ENCODE measurements at places on chromosomes 3 and 15.

- DNase-seq = no peak
These were observed 175.6 kb downstream of the GREM1 start for GRCh38 chr15:32893421-32893820.

- no peak for DNase-seq
These were observed 150.0 kb downstream of the MEIS2 start for GRCh38 chr15:36950371-36950770.

GRCh38 chr3:147572970-147573340 lies 163.8 kb downstream of the ZIC1 start:
- DNase-seq = no peak

DNA sequence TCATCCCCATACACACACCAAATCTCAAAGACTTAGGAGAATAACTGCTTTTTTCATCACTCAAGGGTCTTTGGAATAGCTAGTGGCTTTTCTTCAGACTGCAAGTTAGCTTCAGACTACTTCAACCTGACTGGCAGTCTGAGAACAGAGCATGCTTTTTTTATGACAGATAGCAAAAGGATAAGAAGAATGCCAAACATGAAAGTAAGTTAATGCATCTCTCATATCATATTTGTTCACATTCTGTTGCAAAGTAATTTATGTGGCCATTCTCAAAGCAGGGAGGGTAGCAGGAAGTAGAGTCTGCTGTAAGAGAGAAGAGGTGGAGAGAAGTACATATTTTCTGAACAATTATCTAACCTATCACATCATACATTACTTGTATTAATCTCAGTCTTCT lies 544.4 kb downstream of the ZPLD1 start:
- no peak for DNase-seq

DNA sequence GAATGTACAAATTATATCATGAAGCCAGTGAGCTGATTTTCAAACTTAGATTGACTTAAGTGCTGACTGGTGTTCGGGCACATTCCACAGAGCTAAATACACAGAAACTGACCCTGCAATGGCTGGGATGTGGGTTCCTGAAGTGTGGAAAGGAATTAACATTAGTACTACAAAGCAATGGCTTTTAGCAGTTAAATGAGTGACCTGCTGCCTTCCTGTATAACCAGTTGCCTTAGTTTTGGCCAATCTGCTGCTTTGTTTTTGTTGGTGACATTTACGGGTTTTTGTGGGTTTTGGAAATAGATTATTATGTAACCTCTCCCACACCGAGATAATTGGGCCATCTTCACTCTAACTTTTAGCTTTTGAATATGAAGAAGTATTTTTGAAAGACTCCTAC lies 2.4 kb upstream of the SKIC8 start:
- DNase-seq = no peak

DNA sequence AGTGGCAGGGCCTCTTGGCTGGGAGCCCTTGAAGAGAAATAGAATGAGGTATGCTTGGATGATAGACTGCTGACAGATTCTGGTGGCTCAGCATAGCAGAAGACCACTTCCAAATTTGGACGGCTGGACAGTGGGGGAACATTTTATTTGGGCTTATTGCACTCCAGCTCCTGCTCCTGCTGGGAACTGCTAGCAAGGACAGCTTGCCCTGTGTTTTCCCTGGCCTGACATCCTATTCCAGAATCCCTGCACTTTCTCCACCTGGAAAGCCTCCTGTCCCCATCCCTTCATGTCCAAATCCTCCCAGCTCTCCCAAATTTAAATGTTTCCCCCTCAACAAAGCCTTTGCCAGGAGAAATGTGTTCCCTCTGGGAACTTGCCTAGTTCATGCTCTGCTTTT lies 9.8 kb upstream of the COLQ start:
- DNase-seq = no peak

GRCh38 chr3:187799942-187800641 lies 54.8 kb upstream of the BCL6 start:
- no peak for DNase-seq

GRCh38 chr3:112056451-112056929 lies 22.0 kb downstream of the TMPRSS7 start:
- peak; percentile 25 for DNase-seq

DNA sequence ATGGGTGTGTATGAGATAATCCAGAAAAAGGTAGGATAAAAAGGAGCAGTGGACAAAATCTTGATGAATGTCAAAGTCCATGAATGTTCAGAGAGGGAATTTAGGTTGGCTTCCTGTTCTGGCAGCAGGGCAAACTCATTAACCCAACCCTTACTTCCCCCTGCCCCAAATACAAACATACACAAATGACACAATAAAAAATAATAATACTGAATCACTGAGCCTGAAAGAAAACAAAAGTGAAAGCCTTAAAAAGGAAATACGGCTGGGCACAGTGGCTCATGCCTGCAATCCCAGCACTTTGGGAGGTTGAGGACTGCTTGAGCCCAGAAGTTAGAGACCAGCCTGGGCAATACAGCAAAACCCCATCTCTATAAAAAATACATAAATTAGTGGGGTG lies 62.9 kb downstream of the GPR176 start:
- DNase-seq = no peak

GRCh38 chr3:58206406-58207011 lies 4.3 kb downstream of the DNASE1L3 start:
- DNase-seq = no peak

DNA sequence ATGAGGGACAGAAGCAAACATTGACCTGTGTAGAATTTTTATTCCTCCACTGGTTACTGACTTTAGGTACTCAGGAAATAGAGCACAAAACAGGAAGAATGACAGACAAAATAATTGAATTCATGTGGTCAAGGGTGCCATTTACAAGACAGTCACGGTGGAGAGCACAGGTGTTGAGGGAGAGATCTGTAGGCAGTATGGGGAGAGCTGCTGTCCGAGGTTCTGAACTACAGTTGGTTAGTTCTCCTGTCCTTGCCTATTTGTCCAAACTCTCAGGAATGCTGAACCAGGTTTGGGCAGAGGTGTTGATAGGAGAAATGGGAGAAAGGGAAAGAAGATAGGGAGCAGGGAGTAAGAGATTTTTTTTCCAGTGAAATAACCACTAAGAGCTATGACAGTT lies 178.5 kb upstream of the ZBTB20 start:
- no peak for DNase-seq

DNA sequence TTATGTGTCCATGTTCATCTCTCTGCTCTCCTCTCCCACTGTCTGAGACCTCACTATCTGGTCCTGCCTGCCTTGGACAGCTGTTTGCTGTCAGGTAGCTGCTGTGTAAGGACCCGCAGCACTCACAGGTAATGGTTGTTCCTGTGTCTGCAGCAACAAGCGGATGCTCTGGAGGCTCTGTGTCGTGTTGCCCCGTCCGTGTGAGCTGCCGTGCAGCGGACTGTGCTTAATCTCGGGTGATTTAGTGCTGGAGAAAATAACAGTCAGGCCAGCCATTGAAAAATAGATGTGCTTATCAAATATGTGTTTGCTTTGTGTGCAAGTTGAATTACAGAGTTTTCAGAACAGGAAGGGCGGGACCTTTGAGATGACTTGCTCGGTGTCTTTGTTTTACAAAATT lies 121.4 kb downstream of the GABRG3 start:
- no peak for DNase-seq

GRCh38 chr3:182793663-182794454 lies 555 bp downstream of the ATP11B start:
- DNase-seq = no peak

DNA sequence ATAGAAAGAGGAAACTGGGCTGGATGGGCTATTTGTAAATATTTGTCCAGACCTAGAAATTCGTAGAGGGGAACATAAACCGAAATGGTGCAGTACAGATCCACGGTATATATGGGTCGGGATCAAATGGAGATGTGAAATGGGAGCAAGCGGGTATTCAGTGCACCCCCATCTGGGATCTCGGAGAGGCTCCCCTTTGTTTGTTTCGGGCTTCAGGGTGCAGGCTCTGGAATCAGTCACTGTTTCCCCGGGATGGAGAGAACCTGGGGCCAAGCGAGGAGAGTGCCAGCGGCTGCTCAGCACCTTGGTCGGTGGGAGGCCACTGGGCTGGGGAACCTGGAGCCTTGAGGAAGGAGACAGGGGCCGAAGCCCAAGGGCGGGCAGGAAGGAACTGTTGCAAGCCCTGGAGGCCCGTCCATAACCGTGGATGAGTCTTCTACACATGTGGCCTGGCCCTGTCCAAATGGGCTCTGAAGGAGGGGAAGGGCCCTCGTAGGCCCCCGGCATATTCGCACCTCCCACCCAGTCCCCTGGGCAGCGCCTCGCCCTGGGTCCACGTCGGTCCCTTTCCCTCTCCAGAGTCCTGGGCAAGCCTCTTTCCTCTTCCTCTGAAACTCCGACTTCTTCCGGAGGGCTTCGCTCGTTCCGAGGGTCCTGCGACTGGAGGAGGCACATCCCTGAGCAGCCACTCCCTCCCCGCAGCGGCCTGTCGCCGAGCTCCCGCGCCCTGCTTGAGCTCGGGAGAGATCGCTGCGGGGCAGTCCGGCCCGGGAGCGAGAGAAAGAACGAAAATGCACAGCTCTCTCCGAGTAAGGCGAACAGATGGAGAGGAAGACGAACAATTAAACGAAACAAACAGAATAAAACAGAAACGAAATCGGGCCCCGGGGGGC lies 3.0 kb downstream of the ISL2 start:
- DNase-seq = no peak

DNA sequence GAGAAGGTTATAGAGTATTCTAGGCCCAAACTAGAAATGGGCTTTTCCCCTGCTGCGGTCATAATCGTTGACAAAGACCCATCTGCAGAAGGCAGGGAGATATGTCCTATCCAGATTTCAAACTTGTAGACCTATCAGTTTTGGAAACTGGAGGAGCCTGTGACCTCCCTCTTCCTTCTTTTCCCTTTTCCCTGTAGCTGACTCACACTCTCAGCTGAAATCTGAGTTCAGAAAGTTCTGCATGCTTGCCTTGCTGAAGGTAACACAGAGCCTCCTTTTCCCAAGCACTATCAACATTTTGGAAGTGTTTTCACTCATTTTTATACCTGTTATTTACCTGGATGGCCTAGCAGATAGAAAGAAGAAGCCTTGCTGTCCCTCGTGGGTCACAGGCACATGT lies 59.1 kb upstream of the PSMD6 start:
- no peak for DNase-seq

DNA sequence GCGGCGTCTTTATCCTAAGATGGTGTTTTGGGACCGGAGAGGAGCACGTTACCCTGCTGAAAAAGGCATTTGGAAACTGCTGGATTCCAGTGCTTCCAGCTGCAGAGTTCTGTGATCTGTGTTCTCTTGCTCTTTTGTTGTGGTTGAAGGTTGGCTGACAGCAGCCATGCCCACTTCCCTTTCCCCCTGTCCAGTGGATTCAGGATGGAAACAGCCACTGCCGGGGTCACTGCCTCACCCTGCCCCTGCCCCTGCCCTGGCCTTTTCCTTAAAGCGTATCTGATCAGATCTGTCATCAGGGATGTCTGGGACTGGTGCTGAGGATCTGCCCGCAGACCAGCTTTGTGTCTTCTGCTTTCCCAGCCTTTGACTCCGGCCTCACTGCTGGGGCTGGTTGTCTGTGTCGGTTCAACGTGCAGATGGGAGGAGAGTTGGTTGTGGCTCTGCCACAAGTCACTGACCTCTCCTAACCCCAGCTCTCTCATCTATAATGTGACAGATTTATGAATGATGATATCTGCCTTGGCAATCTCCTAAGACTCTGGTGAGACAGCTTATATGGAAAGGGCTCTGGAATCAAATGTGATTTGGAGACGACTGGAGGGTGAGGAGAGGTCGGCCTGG lies 219.4 kb upstream of the BHLHE40 start:
- DNase-seq = no peak

DNA sequence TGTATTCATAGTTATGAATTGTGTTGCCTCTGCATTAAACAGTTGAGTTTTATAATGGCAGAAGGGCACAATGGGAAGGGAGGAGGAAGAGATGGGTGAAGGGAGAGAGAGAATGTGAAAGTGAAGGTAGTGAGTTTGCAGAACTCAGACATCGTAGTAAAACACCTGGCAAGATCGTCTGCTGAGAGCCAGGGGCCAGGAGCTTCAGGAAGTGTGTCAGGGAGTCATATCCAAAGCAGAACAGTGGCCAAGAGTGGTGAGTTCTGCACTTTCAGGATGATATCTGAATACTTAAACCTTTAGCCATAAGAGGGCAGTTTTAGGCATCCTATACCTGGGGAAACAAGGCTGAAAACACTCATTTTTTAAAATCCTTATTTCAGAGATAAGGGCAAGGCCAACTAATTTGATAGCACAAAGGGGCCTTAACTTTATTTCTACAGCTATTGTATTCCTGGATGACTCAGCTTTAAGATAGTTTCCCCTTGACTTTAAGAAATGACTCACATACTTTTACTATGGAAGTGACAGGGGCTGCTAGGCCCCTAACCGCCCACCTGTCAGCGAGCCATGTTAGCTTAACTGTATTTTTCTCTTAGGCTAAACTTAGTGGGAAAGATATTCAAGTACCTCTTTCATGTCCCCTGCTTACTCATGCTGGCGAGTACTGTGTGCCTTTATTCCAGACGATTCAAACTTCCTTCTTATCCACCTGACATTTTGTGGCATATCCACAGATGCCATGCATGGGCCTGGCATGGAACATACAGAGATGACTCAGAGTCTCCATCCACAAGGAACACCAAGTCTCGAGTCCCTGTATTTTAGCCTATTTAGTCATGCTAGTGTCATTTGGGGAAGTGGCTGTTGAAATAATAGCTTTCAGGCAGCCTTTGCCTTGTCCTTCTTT lies 53.9 kb downstream of the RLBP1 start:
- DNase-seq = no peak

GRCh38 chr3:157443905-157444796 lies 7.5 kb downstream of the PTX3 start:
- DNase-seq = no peak

DNA sequence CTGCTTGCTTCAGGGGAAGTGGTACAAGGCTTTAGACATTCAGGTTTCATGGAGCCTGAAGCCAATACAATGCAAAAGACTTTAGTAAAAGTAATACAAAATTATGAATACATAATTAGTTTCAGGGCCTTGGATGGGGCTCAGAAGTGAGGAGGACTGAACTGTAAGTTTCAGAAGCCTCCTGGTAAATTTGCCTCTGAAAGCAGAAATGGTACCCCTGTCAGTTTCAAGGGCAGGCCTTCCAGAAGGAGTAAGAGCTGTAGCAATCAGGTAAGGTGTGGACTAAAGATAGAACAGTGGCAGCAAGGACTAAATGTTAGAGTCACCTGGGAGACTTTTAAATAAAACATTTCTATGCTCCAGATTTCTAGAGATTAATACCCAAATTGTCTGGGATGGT lies 402.5 kb upstream of the GOLIM4 start:
- no peak for DNase-seq

- DNase-seq = no peak
These were observed 133.4 kb upstream of the SMAD3 start for GRCh38 chr15:66931768-66932633.

DNA sequence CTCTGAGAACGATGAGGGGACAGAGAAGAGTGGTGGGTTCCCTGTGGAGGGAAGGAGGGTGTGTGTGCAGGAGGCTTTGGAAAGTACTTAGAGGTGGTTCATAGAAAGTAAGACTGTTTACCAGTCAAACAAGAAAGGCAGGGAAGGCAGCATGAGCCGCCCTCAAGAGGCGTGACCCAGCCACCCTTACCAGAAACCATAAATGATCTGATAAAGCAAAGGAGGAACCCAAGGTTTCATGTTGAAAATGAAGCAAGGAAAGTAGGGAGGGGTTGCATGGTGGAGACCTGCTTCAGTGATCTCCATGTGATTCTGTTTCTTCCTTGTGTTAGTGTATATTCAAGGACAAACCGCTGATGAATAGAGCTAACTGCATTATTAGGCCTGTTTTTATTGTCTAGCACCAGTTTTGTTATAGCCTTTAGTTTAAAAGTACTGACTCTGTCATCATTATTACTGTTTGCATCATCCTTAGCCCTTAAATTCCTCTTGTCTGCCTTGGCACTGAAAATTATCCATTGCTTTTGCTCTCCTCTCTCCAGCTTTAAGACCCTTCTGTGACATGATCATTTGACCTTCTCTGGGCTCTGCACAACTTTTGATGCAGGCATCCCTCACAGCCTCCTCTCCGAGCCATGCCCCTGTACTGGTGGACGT lies 96.1 kb downstream of the STAC start:
- no peak for DNase-seq
